ENCODE measurements at places on chromosomes 5 and 9.
A peak's percentile ranks its signal among the peaks of the same experiment; 100 is the strongest.

- no peak for DNase-seq
Observed at GRCh38 chr5:103894882-103895281, 332.3 kb upstream of the NUDT12 start.

DNA sequence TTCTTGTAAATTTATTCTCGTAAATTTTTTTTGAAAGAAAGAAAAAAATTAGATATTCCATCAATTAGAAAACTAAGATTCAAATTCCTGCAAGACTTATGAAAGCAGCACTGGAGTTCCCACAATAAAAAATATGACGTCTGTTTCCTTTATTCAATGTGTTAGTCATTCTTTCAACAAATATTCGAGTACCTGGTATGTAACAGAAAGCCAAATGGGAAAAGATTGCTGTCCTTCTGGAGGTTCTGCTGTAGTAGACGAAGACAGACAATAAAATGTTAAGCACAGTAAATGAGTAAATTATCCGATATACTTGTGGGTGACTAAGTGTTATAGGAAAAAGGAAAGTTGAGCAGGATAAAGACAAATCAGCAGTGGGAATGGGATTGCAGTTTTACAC lies 92.2 kb downstream of the ADAMTSL1 start:
- no peak for DNase-seq

GRCh38 chr5:109351988-109352864 lies 57.5 kb downstream of the PJA2 start:
- DNase-seq, result no peak

DNA sequence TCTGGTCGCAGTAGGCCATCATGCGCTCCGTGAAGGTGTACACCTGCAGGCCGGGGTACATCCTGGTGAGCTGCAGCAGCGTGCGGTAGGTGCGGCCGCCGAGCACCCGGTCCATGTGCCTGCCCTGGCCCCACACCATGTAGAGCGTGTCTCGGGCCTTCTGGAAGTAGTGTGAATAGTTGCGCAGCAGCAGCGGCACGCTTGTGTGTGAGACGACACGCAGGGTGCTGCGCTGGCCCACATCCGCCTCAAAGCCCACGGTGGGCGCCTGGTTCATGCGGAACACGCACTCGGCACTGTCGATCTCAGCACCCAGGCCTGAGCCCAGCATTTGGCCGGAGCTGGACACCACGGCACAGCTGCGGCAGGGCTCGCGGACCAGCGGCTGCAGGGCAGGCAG lies 4.5 kb downstream of the ST6GALNAC4 start:
- no peak for DNase-seq

GRCh38 chr5:63563008-63563917 lies 399.0 kb downstream of the HTR1A start:
- no peak for DNase-seq

DNA sequence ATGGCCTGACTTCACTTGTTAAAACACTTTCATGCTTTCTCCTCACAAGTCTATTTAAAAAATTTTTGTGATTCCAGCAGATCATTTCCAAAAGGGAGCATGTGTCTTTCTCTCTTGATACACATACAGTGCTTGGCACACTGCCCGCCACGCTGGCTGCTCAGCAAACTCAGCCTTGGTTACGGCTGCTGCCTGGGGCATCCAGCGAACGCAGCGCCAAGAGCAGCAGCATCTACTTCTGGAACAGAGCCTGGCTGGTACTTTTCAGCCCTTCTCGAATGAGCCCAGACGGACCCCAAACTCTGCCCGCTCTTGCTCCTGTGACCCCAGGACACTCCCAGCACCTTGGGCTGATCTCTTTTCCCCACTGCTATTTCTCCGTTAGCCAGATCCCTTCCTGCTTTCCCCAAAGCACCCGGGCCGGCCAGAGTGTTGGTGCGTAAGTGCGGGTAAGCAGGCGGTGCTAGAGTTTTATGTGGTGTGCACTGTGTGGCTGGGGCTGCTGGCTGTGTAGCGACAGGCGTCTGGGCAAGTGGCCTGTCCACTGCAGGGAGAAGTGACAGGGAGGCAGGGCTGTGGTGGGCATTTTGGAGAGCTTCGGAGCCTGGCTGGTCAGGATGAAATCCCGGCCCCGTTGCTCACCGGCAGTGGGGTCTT lies 73.2 kb downstream of the SH3PXD2B start:
- DNase-seq, result no peak

- no peak for DNase-seq
Observed at GRCh38 chr9:104319198-104319597, 184.9 kb upstream of the OR13F1 start.

GRCh38 chr5:943918-944620 lies 51.4 kb downstream of the TRIP13 start:
- DNase-seq, result no peak

GRCh38 chr5:92904021-92904420 lies 677.0 kb downstream of the NR2F1-AS1 start:
- no peak for DNase-seq

DNA sequence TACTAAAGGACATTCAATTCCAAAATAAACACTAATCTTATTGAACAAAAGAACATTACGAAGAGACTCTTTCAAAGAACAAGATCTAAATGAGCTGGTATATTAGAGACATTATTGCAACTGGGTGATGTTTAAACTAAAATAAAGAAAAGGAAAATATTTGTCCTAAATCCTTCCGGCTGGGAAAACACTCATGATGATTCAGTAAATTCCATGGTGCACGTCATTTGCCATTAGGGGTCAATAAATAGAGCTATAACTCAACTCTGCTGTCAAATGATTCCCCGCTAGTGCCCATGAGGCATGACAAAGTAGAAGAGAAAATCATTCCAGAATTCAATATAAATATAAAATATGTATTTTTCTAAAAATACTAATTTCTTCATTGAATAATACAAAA lies 565.5 kb upstream of the TUSC1 start:
- DNase-seq, result no peak

DNA sequence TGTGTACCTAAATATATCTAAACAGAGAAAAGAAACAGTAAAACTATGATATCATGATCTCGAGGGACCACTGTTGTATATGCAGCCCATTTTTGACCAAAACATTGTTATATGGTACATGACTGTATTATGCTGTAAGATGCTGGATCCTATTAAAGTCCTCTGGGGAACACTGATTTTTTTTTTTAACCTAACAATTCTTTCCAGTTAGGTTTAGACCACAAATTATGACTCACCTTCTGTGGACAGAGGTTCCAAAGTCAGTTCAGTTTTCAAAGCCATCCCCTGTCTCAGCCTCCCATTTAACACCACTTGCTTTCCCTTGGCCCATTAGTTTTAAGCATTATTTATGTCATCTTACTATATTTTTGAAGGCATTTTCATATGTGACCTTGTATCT lies 27.1 kb downstream of the TRMO start:
- DNase-seq, result no peak

DNA sequence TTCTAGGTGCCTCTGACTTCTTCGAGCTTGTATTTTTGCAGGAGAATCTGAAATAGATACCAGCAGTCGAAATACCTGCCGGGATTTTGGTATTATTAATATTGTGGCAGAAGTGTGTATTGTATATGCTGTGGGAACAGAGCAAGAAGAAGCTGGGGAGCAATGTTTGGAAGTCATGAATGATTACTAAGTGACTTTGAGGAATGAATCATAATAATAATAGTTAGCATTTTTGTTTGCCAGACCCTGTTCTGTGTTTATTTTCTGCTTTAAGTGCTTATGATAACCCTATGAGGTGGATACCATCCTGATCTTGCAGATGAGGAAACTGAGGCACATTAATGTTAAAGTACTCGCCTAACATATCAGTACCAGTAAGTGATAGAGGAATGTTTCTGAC lies 32.4 kb downstream of the RAB24 start:
- DNase-seq, result no peak

- DNase-seq, result peak; percentile 68
Observed at GRCh38 chr9:3436629-3437420, 89.0 kb downstream of the RFX3 start.

- DNase-seq, result no peak
Observed at GRCh38 chr9:105968811-105969466, 274.6 kb downstream of the TMEM38B start.

DNA sequence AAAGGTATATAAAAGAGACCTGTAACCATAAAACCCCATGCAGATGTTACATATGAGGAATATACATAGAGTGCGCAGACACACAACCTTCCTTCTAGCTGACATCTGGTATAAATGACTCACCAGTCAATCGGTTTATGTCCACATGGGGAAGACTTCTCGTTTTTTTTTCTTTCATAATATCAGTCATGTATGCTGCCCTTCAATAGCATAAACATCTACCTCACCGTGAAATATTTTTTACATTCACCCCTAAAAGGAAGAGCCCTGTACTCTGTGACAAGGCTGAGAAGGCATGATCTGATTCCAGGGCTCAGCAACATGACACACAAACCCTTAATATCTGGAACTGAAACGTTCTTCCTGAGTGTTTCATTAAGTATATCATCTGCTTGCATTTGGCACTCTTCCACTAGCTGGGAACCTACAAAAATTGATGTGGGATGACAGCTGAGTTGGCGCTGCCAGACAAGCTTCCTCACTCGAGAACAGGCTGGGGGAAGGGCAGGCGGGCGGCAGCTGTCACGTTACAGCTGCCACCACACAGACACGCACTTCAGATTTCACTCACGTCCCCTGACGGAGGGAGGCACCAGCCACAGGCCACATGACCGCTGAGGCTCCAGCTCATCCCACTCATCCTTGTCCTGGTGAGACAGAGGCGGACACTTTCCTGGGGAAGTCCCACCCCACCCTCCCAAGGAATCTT lies 74.2 kb downstream of the SHB start:
- DNase-seq, result no peak

DNA sequence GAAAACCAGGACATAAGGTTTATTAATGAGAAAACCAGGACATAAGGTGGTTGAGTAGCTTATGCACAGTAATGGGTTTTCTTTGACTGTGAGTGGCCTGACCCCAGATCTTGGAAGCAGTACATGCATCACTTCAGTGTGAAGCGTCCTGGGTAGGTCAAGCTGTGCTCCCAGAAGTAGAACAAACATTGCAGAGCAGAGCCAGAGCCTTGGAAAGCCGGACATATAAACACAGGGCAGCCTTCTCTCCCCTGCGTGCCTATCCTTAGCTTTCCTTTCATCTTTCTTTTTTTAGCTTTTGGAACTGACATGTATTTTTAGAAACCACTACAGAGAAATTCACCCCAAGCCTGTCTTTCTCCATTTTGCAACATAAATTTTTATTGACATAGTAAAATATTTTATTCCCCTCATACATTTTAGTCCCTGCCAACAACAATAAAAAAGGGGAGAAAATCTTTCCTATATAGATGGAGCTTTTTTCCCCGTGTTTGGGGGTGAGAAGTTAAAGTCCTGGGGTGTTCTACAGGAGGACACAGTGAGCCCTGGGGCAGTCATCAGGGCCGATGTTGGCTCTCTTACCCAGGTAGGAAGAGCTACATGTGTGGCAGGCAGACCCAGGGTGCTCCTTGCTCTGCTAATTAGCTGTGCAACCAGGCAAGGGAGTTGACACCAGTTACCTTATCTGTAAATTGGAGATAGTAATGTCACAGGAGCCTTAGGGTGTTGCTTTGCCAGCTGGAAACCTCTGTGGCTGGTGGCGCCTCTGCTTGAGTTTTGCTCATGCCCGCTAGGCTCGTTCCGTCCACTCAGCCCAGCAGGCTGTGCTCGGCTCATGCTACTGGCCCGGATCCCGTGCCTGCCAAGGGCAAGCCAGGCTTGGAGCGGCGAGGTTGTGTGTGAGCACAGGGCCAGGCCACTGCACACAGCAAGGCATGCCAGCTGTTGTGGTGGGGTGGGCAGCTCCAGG lies 389.6 kb downstream of the KDM4C start:
- no peak for DNase-seq

DNA sequence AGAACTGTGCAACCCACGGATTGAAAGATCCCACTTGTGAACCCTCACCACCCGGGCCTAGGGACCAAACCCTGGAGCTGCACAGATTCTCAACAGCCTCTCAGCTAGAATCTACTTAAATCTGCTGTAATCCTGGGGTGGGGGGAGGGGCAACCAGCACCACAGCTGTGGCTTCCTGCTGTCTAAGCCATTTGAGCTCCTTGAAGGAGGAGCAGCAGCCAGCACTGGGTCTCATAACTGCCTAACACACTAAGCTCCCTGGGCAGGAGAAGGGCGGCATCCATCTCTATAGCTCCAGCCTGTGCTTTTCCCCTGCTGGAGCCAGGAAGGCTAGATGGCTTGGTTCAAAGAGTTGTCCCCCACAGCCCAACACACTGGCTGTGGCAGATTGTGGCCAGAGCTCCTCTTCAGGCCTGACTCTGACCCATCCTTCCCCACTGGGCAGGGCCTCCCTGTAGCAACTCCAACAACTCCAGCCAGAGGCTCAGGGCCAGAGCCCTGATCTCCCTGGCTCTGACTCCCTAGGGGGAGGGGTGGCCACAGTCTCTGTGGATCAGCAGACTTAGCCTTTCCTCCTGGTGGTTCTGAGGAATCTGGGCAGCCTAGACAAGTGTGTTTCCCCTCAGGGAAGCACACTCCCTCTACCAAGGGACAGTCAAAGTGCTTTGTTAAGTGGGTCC lies 72.0 kb upstream of the C9orf72 start:
- DNase-seq, result no peak

DNA sequence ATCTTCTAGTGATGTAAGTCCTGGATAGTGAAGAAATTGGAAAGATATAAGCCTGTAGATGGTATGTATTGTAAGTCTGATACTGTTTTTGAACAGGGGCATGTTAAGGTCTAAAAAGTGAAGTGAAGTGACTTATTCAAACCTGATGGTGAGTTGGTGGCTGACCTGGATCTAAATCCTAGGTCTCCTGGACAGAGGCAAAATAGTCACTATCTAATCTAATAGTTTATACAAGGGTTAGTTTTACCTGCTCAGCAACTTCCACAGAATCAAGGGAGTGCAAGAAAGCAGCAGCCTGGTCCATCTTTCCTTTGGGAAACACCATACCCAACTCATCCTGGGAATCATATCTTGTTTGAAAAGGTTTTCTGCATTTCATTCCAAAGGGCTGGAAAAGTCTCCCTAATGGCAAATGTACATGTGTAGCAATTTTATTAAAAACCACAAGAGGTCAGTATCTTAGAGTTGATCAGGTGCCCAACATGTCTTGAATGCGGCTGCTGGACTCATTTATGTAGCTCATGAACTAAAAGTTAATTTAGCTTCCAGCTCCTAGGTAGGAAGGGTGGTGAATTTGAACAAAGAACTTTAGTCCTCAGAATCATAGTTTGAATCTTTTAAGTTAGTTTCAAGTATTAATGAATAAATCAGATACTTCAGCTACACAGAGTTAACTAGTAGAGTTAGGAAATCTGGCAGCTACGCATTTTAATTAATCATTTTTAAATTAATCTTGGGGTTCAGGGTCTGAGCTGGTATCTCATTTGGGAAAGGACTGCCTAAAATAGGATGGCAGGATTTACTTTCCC lies 26.0 kb downstream of the SKP2 start:
- DNase-seq, result no peak

- DNase-seq, result no peak
Observed at GRCh38 chr5:170235876-170236864, 3.4 kb downstream of the C5orf58 start.

- no peak for DNase-seq
Observed at GRCh38 chr9:110157823-110158664, 49.9 kb downstream of the C9orf152 start.
